Stimulated activated CD8-positive, alpha-beta memory T cell treated with anti-CD3 and anti-CD28 coated beads, Interleukin-7, amount 100 ng/mL, for 48 hours (primary cell): ENCODE measurements at places on chromosomes 1 and 21.

DNA sequence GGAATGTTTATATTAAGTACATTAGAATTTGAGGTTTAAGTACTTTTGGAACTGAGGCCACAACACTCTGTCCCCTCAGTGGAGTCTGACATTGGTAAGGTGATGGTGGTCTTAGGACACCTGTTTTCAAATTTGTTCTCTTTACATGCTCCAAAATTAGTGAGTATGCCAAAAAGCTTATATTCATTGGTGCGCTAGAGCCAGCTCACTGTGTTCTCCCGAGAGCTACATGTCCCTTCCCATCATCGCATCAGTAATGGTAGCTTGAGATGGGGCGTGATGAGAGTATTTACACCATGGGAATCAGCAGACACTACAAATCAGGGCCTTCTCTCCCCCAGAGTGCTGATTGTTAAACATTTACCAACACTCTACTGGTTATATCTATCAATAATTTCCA lies 19.5 kb downstream of the ETS2 start:
- no peak for DNase-seq

DNA sequence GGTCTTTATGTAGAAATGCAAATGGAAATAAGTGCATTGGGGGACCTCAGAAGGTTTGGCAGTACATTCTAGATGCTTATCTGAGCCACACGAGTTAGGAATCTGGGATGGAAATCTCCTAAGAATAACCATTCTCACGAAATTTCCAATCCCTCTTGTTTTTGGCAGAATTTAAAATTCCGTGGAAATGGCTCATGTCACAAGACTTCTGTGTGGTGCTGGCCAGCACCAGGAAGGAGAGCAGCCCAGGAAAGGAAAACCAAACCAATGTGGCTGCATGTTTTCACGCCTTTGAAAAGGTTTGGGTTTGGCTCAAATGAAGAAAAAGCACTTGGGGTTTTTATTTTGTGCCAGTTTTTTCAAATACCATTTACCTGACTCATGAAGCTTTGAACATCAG lies 80.1 kb upstream of the KCNK2 start:
- no peak for DNase-seq

GRCh38 chr1:109388884-109389637 lies 8.7 kb downstream of the SORT1 start:
- no peak for DNase-seq

- DNase-seq: no peak
These were observed 463 bp upstream of the PRRC2C start for GRCh38 chr1:171484760-171485374.

- no peak for DNase-seq
These were observed 21.4 kb upstream of the SLC9A1 start for GRCh38 chr1:27176323-27176722.

DNA sequence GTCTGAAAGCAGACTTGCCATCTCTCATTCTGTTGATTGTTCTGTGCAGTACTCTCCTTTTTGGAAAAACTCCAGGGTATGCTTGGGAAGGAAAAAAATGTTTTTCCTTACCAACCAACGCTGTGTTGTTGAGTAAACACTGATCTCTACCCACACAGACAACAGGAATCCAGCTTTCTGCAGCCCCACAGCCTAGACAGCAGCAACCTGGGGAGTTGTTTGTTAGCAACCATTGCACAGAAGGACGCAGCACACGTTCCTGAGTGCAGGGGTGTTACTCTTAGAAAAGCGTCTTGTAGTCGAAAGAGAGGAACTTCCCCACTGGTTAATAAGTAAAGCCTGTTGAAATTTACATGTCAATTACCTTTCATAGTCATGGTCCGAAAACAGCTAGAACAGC lies 56.6 kb downstream of the SMYD2 start:
- DNase-seq: no peak

- DNase-seq: peak; percentile 11
These were observed 639 bp upstream of the SPATA1 start for GRCh38 chr1:84505493-84506001.

- no peak for DNase-seq
These were observed 7.1 kb upstream of the IER5 start for GRCh38 chr1:181081395-181081794.

GRCh38 chr21:38942748-38943211 lies 137.1 kb downstream of the ETS2 start:
- no peak for DNase-seq

DNA sequence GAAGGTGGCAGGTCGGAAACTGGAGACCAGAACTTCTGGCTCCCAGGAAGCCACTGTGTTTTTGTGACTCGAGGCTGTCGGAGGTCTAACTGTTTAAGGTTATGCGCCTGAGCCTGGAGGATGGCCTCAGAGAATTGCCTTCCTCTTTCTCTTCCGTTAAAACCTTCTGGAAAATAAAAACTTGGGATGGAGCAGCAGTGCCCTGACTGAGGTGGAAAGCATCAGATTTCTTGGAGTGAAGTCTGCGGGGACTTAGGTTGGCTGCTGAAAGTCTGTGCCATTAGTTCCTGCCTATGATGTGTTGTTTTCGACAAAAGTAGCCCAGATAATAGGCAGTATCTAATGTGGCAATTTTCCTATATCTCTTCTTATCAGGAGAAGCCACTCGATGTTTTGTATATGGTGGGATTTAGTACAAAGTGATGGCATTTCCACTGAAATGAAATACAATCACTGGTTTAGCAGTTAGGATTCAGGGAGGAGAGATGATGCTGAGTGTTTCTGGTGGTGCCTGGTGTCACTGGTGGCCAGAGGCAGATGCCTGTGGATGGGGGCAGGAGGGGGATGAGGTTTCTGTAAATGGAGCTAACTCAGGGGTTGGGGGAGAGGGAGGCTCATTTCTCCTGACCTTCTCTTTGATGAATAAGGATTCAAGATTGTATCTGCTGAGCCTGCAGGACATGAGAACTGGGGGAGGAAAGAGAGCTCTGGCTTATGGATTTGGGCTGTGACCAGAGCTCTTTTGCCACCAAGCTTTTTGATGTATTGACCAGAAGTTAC lies 150.8 kb downstream of the CAMTA1 start:
- no peak for DNase-seq

- no peak for DNase-seq
These were observed 96.5 kb downstream of the GREM2 start for GRCh38 chr1:240515505-240515904.

DNA sequence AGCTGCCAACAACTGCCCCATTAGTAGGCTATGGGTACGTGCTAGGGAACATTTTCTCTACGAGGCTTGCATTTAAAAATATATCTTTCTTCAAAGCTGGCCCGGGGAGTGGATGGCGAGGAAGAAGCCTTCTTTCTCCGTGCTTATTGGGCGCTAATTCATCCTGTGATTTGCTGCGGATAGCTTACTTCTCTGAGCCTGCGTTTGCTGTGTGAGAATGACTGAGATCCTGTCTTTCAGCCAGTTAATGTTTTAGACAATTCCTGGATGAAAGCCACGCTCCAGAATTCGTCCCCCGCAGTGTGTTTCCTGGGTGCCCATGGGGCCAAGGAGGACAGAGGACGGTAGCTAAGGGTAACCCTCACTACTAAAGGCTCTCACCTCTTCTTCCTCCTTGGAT lies 57.8 kb upstream of the TARBP1 start:
- DNase-seq: no peak

DNA sequence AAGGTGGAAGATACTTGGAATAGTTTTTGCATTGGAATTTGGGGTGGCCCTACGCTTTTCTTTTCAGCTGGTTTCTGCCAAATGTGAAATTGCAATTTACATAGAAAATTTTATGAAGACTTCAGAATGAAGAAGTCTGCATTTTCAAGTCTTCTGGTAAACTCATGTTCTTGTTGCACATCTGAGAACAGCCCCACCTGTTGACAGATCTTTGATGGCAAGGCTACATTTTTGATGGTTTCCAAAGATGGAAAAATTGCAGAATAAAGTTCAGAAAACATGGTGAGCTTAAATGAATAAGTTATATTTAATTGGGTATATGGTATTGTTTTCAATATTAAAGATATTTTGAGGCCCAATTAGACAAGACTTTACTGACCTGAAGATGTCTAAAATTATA lies 25.4 kb downstream of the OLFM3 start:
- no peak for DNase-seq

- no peak for DNase-seq
These were observed 19.4 kb upstream of the WASF2 start for GRCh38 chr1:27509127-27510080.

- no peak for DNase-seq
These were observed 22.4 kb downstream of the PRRX1 start for GRCh38 chr1:170686291-170686690.

GRCh38 chr21:42627527-42628289 lies 25.7 kb upstream of the PDE9A start:
- DNase-seq: no peak

- DNase-seq: no peak
These were observed 260.6 kb upstream of the VAMP3 start for GRCh38 chr1:7510389-7510931.

DNA sequence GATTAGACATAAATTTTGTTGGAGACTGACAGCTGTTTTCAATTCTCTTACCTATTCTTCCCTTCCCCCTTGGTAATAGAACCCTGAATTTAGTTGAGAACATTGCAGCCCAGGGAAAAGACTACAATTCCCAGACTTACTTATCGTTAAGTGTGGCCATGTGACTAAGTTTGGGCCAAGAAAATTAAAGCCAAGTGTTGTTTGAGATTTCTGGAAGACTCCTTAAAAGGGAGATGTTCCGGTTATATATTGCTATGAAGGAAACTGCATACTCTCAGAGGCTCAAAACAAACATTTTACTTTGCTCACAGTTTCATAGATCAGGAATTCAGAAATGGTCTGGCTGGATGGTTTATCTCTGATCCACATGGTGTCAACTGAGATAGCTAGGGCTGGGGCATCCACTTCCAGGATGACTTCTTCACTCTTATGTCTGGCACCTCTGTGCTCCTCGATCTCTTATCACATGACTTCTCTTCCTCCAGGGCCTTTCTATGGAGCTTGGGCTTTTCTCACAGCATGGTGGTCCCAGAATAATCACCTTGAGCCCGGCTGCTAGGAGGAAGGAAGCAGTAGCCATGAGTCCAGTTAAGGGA lies 22.4 kb upstream of the CD34 start:
- no peak for DNase-seq

DNA sequence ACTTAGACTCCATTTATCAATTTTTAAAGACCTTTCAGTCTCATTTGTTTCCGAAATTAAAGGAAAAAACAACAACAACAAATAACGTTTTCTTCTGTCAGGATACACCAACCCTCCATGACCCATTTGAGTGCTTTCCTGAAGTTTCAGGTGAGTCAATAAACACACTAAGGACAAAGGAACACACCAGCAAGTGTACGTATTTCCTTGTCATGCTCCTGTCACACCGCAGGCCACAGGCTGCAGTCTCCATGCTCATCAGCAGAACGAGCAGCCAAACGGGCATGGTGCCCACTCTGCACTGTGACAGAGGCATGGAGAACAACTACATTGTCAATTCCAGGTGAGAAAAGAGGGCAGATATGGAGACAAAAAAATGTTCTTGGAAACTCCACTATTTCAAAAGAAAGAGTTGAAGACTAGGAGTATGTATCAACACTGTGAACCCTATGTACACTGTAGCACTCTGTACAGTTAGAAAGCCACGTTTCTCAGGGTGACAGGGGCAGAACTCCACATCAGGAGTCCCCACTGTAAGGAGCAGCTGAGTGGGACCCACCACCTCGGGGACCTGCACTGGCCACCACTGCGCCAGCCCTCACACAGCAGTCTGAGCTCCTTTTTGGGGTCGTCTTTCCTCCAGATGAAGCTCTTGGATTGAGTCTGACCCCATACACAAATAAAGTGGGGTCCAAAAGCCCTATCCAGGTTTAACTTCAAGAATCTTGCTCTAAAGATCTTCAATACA lies 2.6 kb downstream of the PTTG1IP start:
- DNase-seq: no peak

GRCh38 chr1:18599086-18599485 lies 31.6 kb upstream of the PAX7 start:
- no peak for DNase-seq

- no peak for DNase-seq
These were observed 592 bp downstream of the ZNF692 start for GRCh38 chr1:248858096-248858890.

GRCh38 chr21:27572696-27573095 lies 605.8 kb upstream of the ADAMTS5 start:
- DNase-seq: no peak

DNA sequence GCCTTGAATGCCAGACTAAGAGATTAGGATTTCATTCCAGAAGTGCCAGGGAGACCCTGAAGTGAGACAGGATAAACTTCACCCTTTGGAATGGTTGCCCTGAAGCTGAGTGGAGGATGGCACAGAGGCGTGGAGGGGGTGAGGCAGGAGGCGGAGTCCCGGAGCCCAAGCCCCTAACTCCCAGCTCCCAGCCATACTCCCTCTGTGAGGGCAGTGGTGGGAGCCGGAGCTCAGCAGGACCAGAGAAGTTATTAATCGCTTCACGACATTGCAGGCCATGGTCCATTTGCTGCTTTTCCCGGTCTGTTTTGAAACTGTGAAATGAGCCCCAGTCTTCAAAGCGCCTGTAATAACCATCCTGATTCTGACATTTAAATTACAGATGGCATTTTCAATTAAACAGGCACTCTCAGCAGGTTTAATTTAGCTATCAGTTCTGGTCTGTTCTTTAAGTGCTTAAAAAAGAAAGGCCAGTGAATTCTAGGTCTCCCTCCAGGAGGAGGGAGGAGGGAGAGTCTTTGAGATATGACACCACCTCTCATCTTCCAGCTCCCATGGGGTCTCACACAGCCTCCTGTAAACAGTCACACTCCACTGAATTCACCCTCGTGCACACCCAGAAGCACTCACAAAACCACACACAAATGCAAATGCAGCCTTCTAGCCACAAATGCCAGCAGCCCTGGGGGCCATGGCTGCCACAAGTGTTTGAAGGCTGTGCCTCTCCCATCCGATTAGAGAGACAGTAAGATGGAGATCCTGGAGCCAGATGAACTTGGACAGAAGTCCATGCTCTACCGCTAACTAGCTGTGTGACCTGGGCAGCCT lies 19.6 kb downstream of the FBXO2 start:
- DNase-seq: no peak

GRCh38 chr1:204992998-204993314 lies 50.1 kb upstream of the CNTN2 start:
- no peak for DNase-seq

GRCh38 chr1:23369335-23370013 lies at the start of gene ZNF436:
Gene ZNF436, minus strand, starts transcription at chr1:23369836. Its CDS starts 1,831 bp downstream, at chr1:23368005.
- DNase-seq: no peak

DNA sequence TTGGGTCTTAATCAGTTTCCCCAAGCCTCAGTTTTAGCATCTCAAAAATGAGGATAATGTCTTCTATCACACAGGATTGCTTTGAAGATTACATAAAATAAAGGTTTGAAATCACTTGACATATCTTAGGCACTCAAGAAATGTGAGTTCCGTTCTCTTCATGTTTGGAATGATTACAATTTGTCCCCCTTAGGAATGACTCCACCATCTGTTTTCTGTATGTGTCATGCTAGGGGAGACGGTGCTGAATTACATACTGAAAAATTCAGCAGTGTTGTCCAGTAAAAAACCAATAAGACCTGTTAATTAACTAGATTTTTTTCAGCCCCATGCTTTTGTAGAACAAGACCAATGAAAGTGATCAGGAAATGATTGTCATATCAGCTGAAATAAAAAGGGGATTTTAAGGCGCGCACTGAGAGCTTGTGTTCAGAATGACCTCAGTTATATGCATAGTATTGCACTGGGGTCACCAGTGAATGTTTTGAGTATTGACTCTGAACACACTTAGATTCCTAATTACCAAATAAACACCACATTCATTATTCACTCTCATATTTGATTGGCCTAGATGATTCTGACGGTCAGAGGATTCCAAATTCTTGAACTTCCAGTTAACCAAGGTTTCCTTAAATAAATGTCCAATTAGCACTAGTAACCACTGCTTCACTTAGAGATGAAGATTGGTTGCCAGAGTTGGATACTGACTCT lies 114.5 kb upstream of the KCNK2 start:
- DNase-seq: no peak

- no peak for DNase-seq
These were observed 126.2 kb upstream of the LRRC7 start for GRCh38 chr1:69441496-69441895.
